Stimulated activated CD4-positive, alpha-beta T cell treated with anti-CD3 and anti-CD28 coated beads, Interleukin-2, amount 100 ng/mL, for 4 hours (primary cell): ENCODE measurements at places on chromosomes 16 and 17.

DNA sequence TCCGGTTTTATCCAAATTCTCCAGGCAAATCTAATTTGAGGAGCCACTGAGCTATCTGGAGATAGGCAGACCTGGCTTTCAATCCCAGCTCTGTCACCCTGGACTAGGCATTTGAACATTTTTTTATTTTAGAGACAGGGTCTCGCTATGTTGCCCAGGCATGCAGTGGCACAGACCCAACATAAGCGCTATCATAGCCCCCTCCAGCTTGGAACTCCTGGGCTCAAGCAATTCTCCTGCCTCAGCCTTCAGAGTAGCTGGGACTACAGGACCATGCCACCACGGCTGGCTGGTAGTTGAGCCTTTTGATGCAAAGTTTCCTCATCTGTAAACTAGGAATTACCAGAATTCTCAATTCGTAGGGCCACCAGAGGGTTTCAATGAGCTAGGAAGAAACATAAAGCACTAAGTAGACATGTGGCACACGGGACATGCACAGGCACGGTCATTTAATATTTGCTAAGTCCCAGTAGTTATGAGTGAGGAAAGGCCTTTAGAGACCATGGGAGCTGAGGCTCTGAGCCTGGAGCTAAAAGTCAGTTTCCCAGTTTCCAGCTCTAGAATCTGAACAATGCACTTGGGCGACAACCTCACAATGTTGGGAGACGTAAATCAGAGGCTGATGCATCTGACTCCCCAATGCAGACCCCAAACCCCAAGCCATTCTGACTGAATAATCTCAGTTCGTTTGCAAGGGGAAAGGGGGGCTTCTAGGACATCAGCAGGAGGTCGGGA is 1.1 kb downstream of the ELOB start:
- DNase-seq, result no peak

GRCh38 chr16:1831186-1832075 is 4.4 kb downstream of the FAHD1 start:
- DNase-seq, result no peak

GRCh38 chr17:44004077-44004760 is at the start of gene NAGS:
TSS of gene NAGS (plus strand) at chr17:44004622. CDS start at chr17:44004664, 42 bp downstream.
- no peak for DNase-seq

GRCh38 chr17:13520899-13521572 is 80.7 kb downstream of the HS3ST3A1 start:
- DNase-seq, result no peak

DNA sequence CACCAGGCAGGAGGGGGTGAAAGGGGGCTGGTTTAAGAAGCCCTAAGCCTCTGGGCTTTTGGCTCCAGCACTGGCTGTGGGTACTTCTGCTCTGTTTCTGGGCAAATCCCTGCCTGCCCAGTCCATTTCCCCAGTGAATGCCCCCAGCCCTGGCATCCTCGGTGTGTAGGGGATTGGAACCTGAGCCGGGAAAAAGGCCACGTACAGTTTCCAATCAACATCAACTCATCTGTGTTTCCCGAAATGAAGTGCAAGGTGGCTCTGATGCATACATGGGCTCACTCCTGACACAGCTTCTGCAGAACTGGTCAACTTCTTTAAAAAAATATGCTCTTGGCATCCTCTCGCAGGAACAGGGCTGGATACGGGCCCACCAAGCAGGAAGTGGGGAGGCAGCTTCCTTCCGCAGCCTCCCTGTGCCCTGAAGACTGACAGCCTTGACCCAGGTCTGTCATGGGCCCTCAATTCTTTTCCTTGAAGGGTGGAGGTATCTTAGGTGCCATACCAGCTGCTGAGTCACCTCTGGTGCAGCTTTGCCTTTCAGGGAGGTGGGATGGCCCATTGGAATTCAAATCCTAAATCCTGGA is 73.3 kb downstream of the N4BP1 start:
- DNase-seq, result no peak

GRCh38 chr17:2977157-2977556 is 86.2 kb downstream of the OR1D5 start:
- DNase-seq, result no peak

DNA sequence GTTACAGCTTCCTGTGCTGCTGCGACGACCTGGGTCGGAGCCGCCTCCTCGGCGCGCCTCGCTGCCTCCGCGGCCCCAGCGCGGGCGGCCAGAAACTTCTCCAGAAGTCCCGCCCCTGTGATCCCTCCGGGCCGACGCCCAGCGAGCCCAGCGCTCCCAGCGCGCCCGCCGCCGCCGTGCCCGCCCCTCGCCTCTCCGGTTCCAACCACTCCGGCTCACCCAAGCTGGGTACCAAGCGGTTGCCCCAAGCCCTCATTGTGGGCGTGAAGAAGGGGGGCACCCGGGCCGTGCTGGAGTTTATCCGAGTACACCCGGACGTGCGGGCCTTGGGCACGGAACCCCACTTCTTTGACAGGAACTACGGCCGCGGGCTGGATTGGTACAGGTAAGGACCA is 746 bp downstream of the HS3ST2 start:
- no peak for DNase-seq

DNA sequence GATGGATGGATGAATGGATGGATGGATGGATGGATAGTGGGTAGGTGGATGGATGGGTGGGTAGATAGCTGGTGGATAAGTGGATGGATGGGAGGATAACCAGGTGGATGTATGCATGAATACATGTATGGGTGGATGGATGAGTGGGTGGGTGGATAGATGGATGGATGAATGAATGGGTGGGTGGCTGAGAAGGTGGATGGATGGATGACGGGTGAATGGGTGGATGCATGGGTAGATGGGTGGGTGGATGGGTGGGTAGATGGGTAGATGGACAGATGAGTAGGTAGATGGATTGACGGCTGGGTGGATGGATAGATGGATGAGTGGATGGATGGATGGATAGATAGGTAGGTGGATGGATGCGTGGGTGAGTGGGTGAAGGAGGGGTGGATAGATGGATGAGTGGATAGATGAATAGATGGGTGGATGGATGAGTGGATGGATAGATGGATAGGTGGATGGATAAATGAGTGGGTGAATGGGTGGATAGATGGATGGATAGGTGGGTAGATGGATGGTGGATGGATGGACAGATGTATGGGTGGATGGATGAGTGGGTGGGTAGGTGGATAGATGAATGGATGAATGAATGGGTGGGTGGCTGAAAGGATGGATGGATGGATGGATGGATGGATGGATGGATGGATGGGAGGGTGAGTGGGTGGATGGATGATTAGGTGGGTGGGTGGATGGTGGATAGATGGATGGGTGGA is 50.1 kb upstream of the ZC3H18 start:
- DNase-seq, result no peak

DNA sequence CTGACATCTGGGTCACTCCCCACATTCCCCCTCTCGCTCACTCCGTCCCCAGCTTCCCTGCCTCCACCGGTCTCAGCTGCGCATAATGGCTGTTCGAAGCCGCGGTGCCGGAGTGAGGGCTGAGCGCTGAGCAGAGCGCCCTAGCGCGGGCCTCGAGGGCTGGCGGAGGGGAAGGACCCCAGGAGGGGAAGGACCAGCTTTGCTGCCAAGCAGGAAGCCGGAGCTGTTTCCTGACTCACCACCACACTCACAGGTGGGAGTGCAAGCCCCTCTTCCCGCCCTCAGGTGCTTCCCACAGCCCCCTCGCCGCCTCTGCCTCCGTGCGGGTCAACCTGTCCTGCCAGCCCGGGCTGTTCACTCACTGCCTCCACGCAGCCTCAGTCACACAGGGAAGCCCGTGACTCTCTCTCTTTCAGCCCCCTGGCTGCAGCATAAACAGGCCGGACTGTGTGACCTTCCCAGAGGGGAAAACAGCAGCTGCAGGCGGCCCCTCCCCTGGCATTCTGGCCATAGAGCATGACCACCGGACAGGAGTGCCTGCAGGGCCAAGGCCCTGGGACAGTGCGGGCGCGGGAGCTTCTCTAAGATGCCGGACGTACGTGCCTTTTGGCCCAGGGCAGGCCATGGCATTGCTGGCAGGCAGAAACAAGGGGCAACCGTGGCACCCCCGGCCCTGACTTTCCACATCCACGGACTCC is 23.7 kb downstream of the SLC43A2 start:
- no peak for DNase-seq

GRCh38 chr17:16987830-16988601 is 16.1 kb upstream of the TNFRSF13B start:
- DNase-seq, result peak; percentile 41

- no peak for DNase-seq
Observed at GRCh38 chr17:22286337-22287041, 594.2 kb downstream of the KCNJ18 start.
